ENCODE measurements at places on chromosomes 2 and 18.
A peak's percentile ranks its signal among the peaks of the same experiment; 100 is the strongest.

DNA sequence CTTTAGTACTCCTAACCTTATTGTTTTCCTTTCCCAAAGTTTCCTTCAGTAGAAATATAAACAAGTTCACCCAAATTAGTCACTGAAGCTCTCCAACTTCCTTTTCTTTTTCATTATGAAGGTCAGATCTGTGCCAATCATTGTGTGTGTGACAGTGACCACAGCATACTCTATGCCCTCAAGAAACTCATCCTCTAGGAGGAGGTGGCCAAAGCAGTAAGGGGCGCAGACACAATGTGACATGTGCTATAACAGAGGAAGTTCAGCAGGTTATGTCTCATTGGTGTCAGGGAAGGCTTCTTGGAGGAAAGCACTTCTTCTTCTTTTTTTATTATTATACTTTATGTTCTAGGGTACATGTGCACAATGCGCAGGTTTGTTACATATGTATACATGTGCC is 60.0 kb upstream of the PSME4 start:
- DNase-seq, result no peak

- DNase-seq, result no peak
Measured at GRCh38 chr2:121200419-121201315, 84.3 kb downstream of the TFCP2L1 start.

DNA sequence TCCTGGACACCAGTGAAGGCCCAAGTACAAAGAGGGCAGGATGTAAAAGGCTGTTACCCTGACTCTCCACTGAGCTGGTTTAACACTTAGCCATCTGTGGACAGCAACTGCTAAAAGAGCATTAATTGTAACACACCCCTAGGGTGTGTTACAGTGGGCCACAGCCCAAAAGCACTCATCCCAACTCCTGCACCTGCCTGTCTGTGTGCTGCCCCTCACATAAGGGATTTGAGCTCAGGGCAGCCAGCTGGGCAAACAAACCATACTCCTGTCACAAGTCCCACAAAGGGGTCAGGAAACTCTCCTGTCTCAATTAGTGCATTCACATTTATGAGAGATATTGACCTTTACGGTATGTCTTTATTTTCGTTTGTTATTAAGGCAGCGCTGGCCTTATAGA is 833.1 kb upstream of the NXPH2 start:
- no peak for DNase-seq

- DNase-seq, result no peak
Measured at GRCh38 chr2:219056176-219056895, 4.4 kb downstream of the IHH start.

DNA sequence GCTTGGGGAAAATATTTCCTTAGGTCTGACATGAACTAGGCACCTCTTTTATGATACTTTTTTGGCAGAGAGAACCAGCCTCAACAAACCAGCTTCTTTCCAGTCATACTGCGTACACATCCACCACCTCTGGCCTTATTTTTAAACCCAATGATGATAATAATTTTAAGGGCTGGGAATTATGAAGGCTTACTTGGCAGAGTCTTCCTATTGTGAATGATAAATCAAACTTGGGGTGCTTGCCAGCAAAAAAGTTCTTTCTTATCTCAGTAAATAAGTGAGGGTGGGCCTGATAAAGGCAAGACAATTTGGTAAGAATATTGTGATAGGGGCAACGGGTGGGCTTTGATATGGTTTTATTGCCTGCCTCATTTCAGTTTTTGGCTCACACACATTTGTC is 1230.2 kb upstream of the ZEB2 start:
- DNase-seq, result no peak

DNA sequence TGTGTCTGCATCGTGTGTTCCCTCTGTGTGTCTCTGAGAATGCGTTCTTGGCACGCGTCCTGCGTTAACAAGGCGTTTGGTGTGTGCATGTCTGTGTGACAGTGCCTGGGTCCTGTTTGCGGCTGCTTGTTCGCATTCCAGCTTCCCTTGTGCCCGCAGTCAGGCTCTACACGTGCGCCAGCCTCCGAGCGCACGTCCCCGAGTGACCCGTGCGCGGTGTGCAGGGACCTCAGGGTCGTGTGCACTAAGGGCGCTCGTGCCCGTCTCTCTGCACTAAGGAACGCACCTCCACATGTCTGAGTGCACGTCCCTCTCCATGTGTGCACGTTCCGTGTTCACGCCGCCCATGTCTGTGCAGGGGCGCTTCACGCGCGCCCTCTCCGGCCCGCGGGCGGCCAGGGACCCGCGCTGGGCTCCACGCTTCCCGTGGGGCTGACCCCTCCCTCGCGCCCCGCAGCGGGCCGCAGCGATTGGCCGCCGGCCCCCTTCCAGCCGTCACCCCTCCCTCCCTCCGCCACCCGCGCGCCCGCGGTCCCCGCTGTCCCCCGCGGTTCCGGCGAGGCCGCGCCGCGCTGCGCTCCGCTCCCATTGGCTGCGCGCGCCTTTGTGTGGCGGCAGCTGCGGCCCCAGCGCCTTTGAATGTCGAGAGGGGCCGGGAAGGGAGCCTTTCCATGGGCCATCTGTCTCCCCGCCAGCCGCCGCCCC is 229.4 kb downstream of the HAUS1 start:
- no peak for DNase-seq

GRCh38 chr2:176845718-176846117 is 366.9 kb upstream of the HNRNPA3 start:
- no peak for DNase-seq

DNA sequence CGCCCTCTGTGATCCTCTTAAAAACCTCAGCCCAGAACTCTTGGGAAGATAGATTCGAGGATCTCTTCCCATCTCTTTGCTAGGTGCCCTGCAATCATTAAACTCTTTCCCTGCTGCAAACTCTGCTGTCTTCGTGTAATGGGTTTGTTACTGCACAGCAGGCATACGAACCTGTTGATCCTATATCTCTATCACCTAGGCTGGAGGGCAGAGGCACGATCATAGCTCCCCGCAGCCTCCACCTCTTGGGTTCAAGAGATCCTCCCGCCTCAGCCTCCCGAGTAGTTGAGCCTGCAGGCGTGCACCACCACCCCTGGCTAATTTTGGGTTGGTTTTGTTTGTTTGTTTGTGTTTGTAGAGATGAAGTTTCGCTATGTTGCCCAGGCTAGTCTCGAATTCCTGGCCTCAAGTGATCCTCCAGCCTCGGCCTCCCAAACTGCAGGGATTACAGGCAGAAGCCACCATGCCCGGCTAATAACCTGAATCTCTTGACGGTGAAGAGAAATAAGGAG is 493 bp upstream of the BBS5 start:
- no peak for DNase-seq

GRCh38 chr2:15554525-15555218 is 6.5 kb downstream of the NBAS start:
- no peak for DNase-seq

- no peak for DNase-seq
Measured at GRCh38 chr2:105917226-105917625, 172.5 kb downstream of the NCK2 start.

GRCh38 chr2:54634564-54635511 is 88.6 kb upstream of the EML6 start:
- no peak for DNase-seq

GRCh38 chr2:96157649-96158553 is 12.7 kb upstream of the DUSP2 start:
- peak; percentile 91 for DNase-seq

GRCh38 chr2:223027442-223027841 is 24.5 kb upstream of the KCNE4 start:
- DNase-seq, result no peak

- DNase-seq, result no peak
Measured at GRCh38 chr2:118657466-118657865, 190.0 kb downstream of the EN1 start.

- DNase-seq, result no peak
Measured at GRCh38 chr2:162013514-162014475, 60.2 kb downstream of the DPP4 start.

GRCh38 chr2:74448771-74449170 is 6.1 kb upstream of the INO80B start:
- DNase-seq, result no peak

DNA sequence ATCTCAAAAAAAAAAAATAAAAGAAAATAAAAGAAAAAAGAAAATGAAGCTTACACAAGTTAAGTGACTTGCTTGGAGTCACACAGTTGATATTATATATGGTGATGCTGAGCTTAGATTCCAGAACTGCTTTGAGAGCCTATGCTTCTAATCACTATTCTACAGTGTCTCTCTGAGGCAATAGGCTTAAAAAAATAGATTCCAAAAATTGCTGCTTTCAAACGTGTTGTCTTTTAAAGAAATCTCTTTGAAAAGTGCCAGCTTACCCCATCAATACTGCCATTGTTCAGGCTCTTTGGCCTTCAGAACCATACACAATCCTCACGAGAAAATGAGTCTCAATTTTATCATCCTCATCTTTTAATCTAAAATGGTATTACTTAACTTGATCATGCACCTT is 102.6 kb downstream of the CDK15 start:
- no peak for DNase-seq

- DNase-seq, result no peak
Measured at GRCh38 chr2:29811378-29811777, 110.0 kb downstream of the ALK start.

GRCh38 chr2:233183869-233184418 is 67.5 kb upstream of the ATG16L1 start:
- no peak for DNase-seq

- DNase-seq, result peak; percentile 19
Measured at GRCh38 chr2:61538920-61539520, 864 bp upstream of the XPO1 start.

DNA sequence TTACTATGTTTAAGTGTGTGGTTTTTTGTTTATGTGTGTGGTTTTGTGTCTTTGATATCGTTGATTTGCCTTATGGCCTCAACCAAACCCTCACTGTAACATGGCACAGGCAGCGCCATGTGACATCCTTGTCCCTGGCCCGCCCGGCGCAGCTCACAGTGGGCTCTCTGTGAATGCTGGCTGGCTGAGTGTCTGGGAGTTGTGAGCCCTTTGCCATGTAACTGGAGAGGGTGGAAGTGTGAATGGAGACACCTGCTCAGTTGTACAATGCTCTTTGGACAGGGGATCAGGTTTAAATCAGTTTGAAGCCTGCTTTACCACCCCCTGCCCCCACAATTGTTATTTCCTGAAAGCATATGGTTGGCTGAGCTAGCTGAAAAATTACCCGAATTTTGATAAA is 41.8 kb downstream of the TCF7L1 start:
- no peak for DNase-seq

DNA sequence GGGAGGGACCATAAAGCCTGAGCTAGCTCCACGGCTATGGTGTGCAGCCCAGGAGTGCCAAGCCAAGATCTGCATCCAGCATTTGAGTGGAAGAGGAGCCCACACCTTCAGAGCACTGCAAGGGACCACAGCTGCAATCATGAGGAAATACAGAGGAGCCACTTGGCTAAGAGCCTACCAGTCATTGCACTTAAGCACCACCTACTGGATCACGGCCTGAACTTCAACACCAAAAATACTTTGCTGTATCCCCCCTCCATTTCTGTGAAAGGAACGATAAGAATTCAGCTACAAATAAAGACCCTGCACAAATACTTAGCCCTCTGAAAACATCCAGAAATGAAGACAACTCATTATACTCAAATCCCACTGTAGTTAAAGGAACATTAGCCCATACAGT is 545.3 kb downstream of the TSN start:
- no peak for DNase-seq

DNA sequence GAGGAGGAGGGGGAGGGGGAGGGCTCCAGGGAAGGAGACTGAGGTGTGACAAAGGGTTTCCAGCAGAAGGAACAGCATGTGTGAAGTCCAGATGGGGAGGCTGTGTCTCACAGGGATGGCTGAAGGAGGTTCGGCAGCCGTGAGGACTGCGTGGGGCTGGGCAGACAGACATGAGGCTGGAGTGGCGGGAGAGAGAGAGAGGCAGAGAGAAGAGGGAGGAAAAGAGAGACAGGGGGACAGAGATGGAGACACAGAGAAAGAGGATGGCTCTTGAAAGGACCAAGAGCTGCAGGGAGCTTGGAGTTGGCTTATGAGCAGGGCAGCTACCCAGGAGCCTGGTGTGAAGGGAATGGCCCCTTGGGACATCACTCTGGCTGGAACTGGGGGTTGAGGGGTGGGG is 138.9 kb upstream of the ASB18 start:
- DNase-seq, result no peak

GRCh38 chr18:22694954-22695353 is 238.2 kb upstream of the RBBP8 start:
- DNase-seq, result no peak

GRCh38 chr2:38037325-38037724 is 38.6 kb downstream of the CYP1B1 start:
- DNase-seq, result no peak

DNA sequence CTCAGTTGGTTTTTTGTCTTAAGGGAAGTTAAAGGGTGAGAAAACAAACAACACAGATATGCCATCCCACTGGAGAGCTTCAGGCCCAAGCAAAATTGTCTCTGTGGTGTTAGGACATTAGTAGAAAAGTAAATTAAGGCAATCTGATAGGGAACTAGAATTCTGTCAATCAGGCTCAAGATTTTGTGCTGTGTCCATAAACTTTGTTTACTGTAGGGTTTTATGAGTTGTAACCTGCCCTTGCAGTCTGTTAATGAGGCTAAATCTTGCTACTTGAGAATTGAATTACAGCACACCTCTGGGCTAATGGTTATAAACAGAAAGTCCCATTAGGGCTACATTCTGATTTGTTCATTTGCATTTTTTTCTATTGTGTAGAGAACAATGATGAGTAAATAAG is 78.0 kb upstream of the OTX1 start:
- DNase-seq, result no peak

DNA sequence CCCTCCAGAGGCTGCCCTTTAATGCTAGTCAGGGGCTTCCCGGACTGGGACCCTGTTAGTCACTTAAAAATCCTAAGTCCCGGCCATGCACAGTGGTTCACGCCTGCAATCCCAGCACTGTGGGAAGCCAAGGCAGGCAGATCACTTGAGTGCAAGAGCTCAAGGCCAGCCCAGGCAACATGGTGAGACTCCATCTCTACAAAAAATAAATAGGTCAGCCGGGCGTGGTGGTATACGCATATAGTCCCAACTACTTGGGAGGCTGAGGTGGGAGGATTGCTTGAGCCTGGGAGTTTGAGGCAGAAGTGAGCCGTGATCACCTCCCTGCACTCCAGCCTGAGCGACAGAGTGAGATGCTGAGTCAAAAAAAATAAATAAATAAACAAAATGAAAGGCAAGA is 17.2 kb upstream of the KCNG2 start:
- no peak for DNase-seq

DNA sequence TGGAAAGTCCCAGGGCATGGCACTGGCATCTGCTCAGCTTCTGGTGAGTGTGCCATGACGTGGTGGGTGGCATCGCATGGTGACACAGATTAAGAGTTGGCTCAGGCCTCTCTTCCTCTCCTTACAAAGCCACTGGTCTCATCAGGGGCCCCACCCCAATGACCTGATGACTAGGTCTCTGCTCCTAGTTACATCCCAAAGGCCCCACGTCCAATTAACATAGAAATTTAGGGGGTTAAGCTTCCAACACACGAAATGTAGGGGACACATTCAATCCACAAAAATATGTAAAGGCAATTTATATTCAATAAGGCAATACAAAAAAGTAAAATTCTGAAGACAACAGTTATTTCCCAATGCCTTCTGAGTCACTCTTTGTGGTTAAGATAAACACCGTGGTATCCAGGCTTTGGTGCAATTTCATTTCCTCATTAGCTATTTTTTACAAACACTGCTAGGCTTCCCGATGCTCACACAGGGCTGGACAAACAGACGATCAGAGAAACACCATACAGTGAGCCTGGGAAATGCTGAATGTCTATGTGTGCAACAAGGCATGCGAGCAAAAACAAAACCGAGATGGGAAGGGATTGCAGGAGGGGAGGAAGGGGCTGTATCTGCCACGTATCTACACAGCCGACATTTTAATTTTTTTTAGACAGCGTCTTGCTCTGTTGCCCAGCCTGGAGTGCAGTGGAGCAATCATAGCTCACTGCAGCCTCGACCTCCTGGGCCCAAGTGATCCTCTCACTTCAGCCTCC is 67.2 kb downstream of the MBP start:
- no peak for DNase-seq

Measured in stimulated activated CD4-positive, alpha-beta T cell treated with anti-CD3 and anti-CD28 coated beads, Interleukin-1b, Interleukin-23, amount 100 ng/mL, for 4 hours (primary cell).